NCI-H2171 (cell line): ENCODE measurements at places on chromosomes 6 and 20.

- no peak for DNase-seq
Observed at GRCh38 chr6:71982389-71982788, 96.0 kb downstream of the RIMS1 start.

- DNase-seq: no peak
Observed at GRCh38 chr6:81962198-81962597, 209.7 kb upstream of the TENT5A start.

DNA sequence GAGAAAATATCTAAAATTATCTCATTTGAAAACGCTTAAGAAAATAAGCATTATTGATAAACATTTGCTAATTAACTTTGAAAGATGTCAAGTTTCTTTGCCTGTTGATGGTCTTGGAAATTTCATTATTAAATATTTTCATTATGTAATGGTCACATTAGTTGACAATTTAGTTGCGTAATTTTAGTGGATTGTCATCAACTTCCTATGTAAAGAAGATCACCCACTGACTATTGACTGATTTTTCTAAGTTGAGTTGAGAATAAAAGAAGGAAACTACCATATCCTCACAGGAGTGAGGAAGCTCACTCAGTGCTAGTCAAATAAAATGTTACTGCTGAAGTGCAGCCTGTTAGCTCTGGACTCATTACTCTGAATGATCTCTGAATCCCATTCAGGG is 79.9 kb upstream of the LY86 start:
- DNase-seq: no peak

DNA sequence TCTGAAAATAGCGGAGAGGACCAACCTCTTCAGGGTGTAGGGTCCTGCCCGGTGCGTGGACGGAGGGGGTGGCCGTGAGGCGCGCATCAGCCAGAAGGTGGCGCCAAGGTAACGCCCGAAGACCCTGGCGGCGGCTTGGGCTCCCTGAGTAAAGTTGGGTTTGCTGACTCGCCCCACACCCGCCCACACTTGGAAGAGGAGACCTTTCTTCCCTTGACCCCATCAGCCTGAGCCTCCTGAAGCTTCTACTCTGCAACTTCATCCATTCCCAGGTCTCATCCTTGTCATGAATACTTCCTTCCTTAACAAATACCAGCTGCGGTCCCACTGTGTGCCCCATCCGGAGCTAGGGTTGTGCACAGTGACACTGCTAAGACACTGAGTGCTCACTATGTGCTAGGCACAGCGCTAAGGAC is 14.6 kb downstream of the CD40 start:
- peak; percentile 77 for DNase-seq

GRCh38 chr6:44697327-44697726 is 309.8 kb downstream of the CDC5L start:
- DNase-seq: no peak

GRCh38 chr20:50389808-50390684 is 120.1 kb upstream of the PTPN1 start:
- no peak for DNase-seq

DNA sequence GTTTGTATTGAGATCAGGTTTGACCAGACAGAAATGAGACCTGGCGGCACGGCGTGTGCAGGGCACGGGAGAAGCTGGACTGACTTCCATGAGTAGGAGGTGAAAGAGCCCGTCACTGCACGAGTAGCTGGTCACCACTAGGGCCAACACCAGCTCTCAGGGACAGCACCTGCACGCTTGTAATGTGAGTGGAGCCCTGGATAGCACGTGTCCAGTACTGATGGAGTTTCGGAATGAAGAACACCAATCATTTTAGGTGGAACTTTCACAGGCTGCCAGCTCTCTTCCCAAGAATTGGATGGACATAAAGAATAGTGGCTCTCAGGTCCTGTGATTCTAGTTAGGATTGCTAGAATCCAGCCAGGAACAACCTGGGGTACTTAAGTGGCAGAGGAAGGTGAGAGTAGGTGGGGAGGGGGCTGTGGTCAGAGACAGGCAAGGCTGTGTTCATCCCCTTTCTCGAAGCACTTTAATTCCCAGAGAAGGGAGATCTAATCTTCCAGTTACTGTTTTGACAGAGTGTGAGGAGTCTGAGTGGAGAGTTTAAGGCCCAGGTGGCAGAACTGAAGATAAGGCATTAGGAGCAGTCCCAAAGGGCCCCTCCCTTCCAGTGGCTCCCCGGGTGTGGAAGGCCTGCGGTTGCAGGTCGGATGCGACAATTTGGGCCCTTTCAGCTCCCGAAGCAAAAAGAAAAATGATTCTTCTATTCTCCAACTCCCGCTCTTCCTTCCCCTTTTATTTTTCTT is 314.8 kb downstream of the QKI start:
- DNase-seq: no peak

DNA sequence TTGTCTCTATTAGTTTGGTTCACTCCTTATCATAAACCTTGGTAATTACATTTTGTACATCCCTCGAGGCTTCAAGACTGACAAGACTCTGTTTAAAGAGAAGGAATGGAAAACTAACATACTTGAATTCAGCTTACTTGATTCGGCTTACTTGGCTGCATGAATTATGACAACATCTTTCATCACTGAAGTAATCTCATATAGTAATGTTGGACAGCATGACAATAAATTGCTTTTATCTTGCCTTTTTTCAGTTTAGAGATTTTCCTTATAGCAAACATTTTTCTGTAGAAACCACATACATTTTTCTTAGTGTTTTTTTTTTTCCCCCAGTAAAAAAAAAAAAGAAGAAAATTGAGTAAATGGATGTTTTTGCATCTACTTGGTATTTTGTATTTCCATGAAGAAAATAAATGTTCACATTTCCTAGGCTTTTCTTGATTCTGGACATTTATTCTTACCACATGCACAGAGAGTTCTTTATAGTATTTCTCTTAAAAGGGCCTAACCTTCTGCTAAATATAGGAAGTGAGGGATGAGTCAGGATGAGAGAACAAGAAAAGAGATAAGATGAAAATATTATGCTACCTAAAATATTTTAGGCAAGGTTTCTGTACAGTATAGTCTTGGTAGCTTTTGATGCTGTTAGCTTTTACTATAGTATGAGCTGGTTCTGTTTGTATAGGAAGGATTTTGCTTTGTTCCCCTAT is 101.0 kb upstream of the HDGFL1 start:
- DNase-seq: no peak

DNA sequence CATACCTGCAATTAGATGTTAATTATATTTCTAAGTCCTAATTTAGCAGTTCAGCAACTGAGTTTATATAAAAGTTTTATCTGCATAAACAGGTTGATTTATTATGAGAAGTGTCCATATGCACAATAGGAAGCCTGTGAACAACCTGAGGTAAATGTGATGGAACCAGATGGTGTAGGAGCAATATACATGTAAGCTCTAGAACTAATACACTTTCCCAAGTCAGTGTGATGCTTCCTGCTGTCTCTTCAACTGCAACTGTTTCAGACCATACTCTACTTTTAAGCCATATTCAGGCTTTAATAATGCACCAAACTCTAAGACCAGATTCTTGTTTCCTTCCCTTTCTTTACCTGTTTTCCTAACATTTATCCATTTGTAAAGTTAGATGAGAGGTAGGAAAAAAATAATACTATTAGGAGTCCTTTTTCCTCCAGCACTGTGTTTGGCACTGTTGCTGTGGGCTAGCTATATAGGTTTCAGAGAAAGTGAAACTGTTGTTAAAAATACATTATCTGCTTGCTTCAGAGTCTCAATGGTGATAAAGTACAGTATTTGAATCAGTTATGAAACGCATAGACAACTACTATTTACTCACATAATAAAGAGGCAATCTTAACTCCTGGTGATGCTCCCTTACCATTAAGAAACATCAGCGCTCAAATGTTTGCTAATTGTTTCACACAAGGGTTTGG is 1009.3 kb downstream of the GRIK2 start:
- no peak for DNase-seq

- no peak for DNase-seq
Observed at GRCh38 chr6:85417336-85417735, 32.5 kb upstream of the NT5E start.
